ENCODE measurements at places on chromosomes 16 and 17.

DNA sequence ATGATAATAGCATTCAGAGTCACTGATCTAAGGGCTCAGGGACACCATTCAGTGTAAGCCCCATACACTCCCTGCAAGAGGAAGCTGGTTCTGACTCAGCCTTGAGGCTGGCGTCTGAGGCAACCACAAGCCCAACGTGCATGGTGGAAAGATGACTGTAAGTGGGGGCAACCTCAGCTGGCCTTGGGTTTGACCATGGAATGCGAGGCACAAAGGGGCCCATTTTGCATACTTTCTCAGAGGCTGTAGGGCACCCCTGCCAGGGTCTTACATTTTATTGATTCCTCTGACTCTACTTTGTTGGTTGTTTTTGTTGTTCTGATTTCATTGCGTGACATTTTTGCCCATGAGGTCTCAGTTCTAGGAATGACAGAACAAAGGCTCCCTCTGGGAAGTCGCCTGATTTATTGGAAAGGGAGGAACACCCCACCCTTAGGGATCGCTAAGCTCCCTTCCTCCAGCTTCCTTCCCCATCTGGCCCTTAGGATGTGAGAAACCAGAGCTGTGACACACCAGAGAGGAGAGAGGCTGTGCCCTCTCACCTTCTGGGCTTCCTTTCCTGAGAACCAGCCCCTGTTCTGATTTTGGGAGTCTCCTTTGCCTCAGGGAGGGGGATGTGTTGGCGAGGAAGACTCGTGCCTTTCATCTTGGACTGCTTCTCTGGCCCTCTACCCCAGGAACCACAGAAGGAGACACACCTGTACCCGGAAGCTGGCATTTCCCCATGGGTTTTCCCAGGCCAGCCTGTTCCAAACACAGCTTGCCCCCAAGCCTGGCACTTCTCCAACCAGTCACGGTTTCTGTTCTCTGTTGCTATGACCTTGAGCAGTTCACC is 5.6 kb upstream of the CIITA start:
- DNase-seq, result peak; percentile 96

GRCh38 chr17:75679706-75680211 is 12.6 kb downstream of the SAP30BP start:
- no peak for DNase-seq

DNA sequence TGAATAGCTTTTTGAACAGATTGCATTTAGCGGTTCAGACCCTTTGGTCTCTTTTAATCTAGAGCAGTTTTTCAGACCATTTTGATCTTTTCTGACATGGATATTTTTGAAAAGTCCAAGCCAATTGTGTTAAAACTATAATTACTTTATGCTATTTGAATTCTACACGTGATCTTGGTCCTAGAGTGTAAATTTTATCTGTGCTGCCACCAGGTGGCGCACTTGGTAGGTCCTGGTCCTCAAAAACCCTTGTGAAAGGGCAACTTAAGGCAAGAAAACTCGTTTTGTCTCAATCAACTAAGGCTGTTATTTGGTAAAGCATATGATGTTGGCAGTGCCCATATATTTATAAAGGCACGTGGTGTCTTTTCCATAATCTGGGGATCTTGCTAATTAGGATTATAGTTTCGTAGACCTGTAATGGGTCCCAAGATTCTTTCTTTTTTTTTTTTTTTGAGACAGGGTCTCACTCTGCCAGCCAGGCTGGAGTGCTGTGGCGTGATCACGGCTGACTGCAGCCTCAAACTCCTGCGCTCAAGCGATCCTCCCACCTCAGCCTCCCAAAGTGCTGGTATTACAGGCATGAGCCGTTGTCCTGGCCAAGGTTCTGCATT is 43.9 kb upstream of the TEX2 start:
- peak; percentile 83 for DNase-seq

DNA sequence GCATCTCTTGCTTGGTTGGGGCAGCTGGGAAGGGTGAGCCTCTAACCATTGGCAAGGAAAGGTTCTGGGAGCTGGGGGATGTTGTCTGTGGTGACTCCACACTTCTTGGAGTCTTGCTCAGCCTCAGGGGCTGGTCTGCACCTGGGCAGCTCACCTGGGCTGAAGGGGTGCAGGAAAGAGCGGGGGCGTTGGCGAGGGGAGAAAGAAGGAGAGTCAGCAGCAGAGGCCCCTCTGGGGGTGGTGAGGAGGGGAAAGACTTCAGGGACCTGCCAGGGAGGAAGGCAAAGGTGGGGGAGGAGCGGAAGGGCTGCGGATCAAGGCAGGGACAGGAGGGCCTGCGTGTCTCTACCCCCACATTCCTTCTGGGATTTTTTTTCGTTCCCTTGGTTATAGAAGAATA is 47.7 kb downstream of the CCDC42 start:
- DNase-seq, result no peak

DNA sequence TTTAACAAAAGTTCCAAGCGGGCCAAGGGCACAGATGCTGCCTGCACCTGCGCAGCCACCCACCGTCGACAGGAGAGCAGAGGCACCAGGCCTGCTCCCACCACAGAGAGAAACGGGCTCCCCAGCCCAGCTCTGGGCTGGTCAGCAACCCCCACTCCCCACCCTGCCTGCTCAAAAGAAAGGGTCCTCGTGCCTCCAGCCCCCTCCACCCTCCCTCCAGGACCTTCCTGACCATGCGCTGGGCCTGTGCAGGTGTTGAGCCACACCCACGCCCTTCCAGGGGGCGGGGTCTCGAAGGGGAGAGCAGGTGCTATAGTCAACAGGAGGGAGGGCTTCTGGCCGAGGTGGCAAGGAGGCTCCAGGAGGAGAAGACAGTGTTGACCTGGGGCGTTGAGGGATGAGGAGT is 25.3 kb downstream of the ZNF778 start:
- DNase-seq, result no peak

GRCh38 chr16:66270333-66270927 is 96.1 kb upstream of the CDH5 start:
- DNase-seq, result peak; percentile 67

DNA sequence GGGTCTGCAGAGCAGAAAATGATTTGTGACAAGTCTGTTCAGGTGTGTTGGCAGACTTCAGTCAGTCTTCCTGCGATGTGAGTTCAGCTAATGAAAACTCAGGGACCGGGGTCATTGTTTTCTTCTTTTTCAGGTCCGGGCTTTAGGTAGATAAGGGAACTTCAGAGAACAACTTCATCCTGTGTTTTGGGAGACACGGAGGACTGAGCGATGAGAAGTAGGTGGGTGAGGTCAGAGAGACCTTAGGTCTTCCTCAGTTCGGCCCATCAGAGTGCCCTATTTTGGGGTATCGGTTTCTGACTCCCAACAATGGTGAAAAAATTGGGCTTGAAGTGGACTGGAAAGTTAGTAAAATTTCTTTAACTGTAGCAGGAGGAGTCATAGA is 88.9 kb upstream of the ATF7IP2 start:
- no peak for DNase-seq

DNA sequence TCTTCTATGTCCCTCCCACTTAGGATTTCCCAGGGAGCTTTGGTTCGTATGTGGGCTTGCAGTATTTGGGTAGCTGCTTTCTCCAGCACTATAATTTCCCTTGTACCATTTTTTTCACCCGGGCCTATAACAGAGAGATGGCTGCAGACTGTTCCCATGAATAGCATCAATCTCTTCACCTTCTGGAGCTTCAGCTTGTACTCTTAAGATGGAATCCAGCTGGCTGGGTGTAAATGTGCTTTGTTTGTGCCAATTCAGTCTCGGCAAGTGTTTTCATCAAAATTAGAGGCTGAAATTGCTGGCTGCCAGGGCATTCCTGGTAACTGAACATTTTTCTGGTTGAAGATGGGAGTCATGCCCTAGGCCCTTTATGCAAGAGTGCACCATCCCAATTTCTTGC is 12.2 kb upstream of the CPD start:
- no peak for DNase-seq

DNA sequence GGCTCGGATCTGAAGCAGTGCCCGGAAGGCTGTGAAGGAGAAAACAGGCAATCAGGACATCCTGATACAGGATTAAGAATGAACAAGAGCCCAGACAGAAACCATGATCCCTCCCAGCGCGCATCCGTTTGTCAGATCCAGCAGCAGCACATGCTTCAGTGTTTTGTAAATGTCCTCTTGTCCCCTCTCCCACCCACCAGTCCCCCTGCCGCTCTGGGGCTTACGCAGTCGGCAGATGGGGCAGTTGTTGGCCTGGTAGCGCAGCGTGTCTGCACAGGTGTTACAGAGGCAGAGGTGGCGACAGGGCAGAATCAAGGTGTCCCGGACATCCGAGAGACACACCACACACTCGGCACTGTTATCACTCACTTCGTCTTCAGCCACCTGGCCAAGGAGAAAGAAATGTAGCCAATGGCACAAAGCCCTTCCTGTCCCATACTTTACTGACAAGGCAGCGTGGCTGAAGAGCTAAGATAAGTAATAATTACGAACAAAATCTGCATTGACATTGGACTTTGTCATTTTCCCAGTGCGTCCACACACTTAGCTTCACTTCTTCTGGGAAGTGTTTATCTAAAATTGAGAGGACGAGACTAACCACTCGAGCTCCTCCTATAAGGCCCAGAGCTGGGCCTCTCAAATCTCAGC is 20.7 kb upstream of the FOXJ1 start:
- no peak for DNase-seq

- DNase-seq, result peak; percentile 58
Measured at GRCh38 chr17:50865060-50865867, 890 bp downstream of the TOB1 start.

DNA sequence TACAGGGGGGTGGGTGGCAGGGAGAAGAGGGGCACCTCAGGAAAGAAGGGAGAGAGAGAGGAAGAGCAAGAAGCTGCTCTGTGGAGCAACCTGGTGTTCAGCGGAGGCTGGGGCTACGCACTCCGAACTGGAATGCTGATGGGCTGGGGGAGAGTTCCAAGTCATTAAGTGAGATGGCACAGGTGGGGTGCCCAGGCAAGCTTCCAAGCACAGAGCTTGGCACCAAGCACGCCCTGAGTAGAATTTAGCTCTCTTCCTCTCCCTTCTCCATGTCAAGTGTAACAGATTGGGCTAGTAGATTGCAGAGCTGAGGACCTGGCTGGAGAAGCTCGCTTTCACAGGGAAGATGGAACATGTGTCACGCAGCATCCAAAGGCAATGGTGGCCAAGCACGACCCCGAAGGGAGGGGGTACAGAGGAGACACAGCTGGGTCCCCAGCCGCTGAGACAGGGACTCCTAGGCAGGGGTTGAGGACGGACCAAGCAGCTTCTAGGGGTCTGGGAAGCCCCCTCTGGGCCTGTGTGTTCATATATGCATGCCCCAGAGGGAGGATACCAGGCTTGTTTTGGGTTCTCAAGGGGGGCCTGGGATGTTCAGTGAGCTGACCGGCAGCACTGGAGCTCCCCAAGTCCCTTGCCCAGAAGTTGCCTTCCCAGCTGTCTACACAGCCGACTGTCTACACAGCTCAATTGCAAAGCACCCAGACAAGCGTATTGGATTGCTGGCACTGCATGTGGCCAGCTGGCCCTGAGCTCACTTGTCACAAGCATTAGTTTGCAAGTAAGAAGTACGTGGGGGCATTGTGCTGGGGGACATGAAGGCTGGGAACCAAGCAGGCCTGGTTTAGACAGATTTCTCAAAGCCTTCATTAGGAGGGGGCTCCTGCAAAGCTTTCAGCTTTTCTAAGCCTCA is 247.8 kb downstream of the ENGASE start:
- no peak for DNase-seq

GRCh38 chr17:74646231-74646630 is 22.7 kb upstream of the CD300E start:
- peak; percentile 4 for DNase-seq

GRCh38 chr16:69270395-69270794 is 40.8 kb upstream of the VPS4A start:
- DNase-seq, result no peak

GRCh38 chr17:9434642-9435057 is 141.0 kb downstream of the STX8 start:
- DNase-seq, result peak; percentile 37

DNA sequence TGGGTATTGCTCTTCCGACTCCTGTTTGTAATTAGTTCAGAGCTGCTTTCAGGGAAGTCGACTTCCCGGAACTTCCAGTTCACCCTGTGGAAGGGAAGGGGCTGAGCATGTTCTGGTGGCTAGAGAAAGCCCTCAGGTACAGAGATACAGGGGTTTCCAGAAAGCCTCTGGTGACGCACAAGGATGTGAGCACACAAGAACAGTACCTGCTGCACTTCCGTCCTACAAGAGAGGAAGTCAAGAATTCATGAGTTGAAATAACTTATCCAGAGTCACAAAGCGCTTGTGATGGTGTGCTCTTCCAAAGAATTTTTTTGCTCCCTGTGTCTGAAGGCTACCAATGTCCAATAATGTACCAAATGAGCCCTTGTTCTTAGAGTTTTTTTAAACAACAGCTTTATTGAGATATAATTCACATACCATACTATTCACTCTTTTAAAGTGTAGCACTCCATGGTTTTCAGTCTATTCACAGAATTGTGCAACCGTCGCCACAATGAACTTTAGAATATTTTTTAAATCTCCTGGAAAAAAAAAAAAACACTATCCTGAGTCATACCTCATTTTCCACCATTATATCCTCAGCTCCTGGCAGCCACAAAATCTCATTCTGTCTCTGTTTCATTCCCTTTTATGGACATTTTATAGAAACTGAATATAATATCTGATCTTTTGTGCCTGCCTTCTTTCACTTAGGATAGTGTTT is 327.6 kb downstream of the CDH13 start:
- DNase-seq, result peak; percentile 78

DNA sequence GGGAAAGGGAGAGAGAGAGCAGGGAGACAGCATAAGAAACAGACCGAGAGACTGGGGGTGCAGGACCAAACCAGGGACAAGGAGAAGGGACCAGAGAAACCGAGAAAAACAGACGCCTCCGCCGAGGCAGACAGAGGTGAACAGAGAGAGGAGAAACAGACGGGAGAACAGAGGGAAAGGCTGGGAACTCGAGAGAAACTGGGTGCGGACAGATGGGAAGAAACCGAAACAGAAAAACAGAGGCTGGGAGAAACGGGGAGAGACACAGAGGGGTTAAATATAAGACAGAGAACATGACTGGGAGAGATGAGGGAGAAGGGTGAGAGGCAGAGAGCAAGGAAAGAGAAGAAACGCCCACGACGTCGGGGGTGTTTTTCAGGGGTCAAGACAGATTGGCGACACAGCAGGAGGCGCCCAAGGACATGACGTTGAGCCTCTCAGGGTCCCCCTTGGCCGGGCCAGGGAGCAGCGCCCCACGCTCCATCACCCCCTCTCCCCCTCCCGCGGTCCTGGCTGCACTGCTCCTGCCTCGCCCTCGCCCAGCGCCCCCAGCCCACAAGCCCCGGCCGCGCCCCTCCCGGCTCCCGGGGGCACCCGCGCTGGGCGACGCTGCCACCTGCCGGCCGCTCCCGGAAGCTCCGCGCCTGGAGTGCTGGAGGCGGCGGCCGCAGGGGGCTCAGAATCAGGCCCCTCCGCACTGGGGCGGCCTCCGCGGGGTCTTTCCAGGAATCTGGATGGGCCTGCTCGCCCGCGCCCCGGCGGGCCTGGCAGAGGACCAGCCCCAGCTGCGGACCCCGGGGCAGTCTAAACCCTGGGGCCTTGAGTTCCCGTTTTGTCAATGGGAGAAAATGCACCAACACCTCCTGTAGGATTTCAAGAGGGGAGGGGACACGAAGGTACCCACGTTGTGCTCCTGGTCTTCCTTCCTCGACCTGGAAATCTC is 1.3 kb upstream of the TMEM92 start:
- DNase-seq, result peak; percentile 60

GRCh38 chr16:14576069-14576468 is 54.0 kb downstream of the PARN start:
- no peak for DNase-seq
